ENCODE measurements at places on chromosomes 6 and 20.

DNA sequence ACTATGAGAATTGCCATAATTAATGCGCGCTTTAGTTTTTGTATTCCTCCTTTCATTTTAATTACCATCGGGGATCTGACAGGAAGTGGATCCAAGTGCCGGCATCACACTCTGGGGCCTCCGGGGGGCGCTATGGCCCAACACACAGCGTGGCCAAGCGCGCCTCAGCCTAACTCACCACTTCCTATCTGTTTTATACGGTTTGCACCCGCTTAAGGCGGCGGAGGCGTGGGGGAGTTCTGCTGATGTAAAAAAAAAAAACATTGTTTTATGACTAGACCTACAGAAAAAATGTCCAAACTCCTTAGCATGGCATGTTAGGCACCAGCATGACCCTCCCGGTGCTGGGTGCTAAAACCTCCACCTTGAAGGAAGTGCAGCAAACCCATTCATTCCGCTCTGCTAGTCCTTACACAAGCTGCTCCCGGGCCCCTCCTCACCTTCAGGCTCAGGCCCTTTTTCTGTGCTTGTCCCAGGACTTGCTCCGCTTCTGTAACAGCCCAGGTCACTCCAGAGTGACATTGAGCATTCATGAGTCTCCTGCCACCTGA is 4.5 kb upstream of the EBF4 start:
- H3K4me3 ChIP-seq: no peak overlapping the region
- H3K27ac ChIP-seq: no peak overlapping the region
- H3K36me3 ChIP-seq: no peaks in the 10 kb centered on the region
- H3K27me3 ChIP-seq: peaks cover 3% of the 10 kb centered on the region
- peaks cover 22% of the 10 kb centered on the region for H3K4me1 ChIP-seq

- DNase-seq: no peak
- no peak overlapping the region for H3K4me3 ChIP-seq
- H3K36me3 ChIP-seq: no peaks in the 10 kb centered on the region
- peaks cover 17% of the 10 kb centered on the region for H3K4me1 ChIP-seq
- H3K27me3 ChIP-seq: no peaks in the 10 kb centered on the region
These were observed 44.6 kb downstream of the TAF4 start for GRCh38 chr20:62020935-62021701.

DNA sequence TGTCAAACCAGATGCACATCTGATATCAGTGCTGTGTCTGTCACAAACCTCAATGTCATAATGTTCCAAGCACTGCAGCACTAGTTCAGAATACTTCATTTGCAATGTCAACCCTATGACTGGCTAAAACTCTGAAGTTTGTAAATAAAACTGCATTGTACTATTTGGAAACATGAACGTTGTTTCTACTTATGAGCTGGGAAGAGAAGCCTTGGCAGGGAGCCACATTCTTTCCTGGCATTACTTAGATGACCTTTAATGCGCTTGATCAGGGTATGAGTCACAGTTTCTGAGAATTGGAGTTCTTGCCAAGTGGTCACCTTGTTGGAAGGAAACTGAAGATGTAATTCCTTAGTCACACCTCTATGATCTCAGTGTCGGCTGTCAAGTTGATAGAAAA is 664.8 kb upstream of the MMS22L start:
- DNase-seq: no peak
- no peak overlapping the region for H3K27ac ChIP-seq
- no peaks in the 10 kb centered on the region for H3K27me3 ChIP-seq
- no peaks in the 10 kb centered on the region for H3K4me1 ChIP-seq
- H3K4me3 ChIP-seq: no peak overlapping the region

DNA sequence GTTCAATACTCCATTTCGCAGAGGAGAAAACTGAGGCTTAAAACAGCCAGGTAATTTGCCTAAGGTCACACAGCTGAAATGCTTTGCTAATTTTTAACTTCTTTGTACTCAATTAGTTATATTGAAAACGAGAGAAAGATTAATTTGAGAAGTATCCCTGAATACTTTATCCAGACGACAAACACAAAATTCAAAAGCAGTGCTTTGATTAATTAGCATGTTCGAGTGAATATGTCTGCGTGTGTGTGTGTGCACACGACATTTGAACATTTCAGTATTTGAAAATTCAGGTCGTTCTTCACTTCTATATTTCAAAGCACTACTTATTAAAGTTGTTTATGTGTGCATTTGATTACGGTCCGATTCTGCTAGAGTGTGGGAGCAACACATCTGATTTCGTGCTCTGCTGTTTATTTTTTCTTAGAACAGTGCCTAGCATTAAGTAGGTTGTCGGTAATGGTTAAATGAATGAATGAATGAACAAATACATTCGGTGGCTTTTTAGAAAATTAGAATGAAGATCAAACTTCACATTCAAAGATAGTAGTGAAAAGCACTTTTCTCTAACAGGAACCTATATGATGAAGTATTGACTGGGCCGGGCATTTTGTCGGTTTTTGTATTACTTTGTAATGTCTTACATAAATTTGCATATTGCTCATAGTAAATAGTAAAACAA is 36.9 kb upstream of the SYNCRIP start:
- no peak for DNase-seq
- H3K4me1 ChIP-seq: peaks cover 20% of the 10 kb centered on the region
- H3K36me3 ChIP-seq: peaks cover 23% of the 10 kb centered on the region
- peak overlapping the region; percentile 80 for H3K27ac ChIP-seq
- H3K4me3 ChIP-seq: peak overlapping the region; percentile 72
- no peaks in the 10 kb centered on the region for H3K27me3 ChIP-seq

DNA sequence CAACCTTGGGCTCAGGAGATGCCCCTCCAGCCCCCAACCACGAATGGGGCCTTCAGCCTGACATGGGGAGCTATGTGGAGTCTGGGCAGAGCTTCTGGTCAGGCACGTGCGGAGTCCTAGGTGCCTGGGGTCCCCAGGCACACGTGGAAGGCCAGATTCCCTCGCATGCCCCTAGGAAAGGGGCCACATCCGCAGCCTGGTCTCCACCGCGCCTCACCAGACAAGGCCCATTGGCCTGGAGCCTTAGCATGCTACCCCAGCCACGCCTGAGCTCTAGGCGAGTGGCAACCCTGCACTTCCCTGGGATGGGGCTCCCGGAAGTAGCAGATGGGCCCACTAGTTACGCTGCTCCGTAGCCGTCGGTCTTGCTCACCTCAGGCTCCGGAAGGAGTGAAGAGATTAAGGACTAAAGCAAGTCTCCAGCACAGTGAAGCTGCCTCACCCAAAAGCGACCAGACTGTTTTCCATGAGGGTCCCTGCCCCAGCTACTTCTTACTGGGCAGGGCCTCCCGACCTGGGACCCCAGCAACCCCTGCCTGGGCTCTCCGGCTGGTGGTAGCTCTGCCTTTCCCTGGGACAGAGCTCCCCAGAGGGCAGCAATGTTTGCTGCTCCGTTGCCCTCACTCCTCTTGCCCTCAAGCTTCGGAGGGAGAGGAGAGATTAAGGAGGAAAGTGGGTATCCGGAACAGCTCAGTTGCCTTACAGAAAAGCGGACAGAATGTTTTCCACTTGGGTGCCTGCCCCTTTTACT is 93.2 kb upstream of the IMPG1 start:
- H3K4me1 ChIP-seq: no peaks in the 10 kb centered on the region
- H3K36me3 ChIP-seq: no peaks in the 10 kb centered on the region
- H3K4me3 ChIP-seq: no peak overlapping the region
- no peaks in the 10 kb centered on the region for H3K27me3 ChIP-seq
- no peak overlapping the region for H3K27ac ChIP-seq

- no peak overlapping the region for H3K27ac ChIP-seq
- peaks cover 42% of the 10 kb centered on the region for H3K36me3 ChIP-seq
- no peaks in the 10 kb centered on the region for H3K27me3 ChIP-seq
- DNase-seq: no peak
- peaks cover 21% of the 10 kb centered on the region for H3K4me1 ChIP-seq
These were observed 51.6 kb downstream of the SYNJ2 start for GRCh38 chr6:158033077-158033750.

DNA sequence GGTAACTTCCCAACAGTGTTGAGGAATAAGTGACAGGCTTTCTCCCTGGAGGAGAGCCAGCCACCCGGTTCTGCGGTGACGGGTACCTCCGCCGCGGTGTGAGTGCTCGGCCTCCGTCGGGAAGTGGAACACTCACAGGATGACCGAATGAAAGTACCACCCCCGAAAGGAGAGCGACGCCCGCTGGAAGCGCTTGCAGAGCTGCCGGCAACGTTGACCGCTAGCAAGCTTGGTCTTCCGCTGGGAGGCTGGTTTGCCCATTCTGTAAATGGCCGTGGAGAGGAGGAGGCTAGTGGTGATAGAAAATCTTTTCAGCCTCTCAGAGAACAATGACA is 614 bp upstream of the TMEM242 start:
- H3K4me3 ChIP-seq: peak overlapping the region; percentile 91
- no peaks in the 10 kb centered on the region for H3K27me3 ChIP-seq
- peak; percentile 13 for DNase-seq
- H3K27ac ChIP-seq: no peak overlapping the region
- peaks cover 17% of the 10 kb centered on the region for H3K4me1 ChIP-seq

DNA sequence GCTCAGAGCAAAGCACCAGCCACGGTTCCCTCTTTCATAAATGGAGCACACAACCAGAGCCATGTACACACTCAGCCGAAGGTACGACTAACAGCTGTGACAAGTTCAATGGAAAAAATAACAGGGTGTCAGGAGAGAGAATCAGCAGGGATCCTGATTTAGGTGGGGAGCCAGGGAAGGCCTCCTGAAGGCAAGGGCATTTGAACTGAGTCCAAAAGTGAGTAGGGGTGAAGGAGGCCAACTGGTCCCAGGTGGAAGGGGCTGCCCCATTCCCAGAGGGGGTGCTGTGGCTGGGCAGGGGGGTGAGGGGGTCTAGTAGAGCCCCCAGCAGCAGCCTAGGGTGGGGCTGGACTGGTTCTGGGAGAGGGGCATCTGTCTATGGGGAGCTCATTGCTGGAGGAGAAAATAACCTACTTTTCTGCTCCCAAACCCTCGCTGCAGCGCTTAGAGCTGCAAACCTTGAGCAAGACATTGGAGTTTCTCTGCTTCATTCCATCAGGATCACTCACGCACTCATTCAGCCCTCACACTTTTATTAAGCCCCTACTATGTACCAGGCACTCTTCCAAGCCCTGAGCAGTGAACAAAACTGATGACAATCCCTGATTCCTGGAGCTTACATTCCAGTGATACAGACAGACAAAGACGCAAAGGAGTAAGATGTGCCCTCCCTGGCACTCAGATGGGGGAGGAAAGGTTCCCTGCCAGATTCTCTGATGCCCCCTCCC is 113.5 kb downstream of the TOX2 start:
- H3K4me3 ChIP-seq: no peak overlapping the region
- peaks cover 2% of the 10 kb centered on the region for H3K27me3 ChIP-seq
- no peaks in the 10 kb centered on the region for H3K36me3 ChIP-seq
- H3K27ac ChIP-seq: no peak overlapping the region
- peaks cover 26% of the 10 kb centered on the region for H3K4me1 ChIP-seq

- H3K27ac ChIP-seq: no peak overlapping the region
- H3K4me1 ChIP-seq: no peaks in the 10 kb centered on the region
- no peak for DNase-seq
- H3K4me3 ChIP-seq: no peak overlapping the region
- no peaks in the 10 kb centered on the region for H3K27me3 ChIP-seq
These were observed 547.6 kb downstream of the HAO1 start for GRCh38 chr20:7392542-7393206.

DNA sequence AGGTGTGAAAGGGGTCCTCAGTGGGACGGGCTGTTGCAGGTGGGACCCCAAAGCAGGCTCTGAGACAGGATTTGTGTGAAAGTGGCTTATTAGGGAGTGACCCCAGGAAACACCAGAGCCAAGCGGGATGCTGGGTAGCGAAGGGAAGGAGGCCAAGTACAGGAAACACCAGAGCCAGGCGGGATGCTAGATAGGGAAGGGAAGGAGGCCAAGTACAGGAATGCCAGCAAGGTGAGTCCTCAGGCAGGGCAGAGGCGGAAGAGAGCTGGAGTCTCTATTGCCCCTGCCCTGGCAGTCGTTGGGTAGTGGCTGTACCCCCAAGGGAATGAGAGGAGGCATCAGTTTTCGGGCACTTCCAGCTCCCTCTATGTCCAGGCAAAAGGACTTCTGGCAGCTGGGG is 30.5 kb upstream of the TGM2 start:
- no peaks in the 10 kb centered on the region for H3K27me3 ChIP-seq
- H3K4me1 ChIP-seq: no peaks in the 10 kb centered on the region
- no peak overlapping the region for H3K27ac ChIP-seq
- no peak overlapping the region for H3K4me3 ChIP-seq
- DNase-seq: no peak
- no peaks in the 10 kb centered on the region for H3K36me3 ChIP-seq

DNA sequence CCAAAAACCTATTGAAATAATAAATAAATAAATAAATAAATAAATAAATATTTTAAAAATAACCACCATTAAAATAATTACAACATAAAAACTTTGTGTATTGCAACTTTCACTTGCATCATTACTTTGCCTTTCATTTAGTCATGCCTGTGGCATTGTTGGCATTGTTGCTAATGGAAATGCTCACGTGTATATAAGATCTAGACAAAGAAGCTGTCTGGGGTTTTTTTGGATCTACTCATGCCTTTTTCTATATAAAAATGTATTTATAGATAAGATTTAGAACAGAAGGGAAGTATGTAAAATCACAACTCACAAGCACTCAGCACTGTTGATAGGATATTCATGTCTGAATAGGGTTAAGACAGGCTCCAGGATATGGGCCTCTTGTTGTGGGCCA is 27.9 kb downstream of the GFRA4 start:
- H3K36me3 ChIP-seq: no peaks in the 10 kb centered on the region
- H3K4me3 ChIP-seq: no peak overlapping the region
- no peaks in the 10 kb centered on the region for H3K4me1 ChIP-seq
- DNase-seq: no peak
- H3K27me3 ChIP-seq: no peaks in the 10 kb centered on the region

- no peak overlapping the region for H3K4me3 ChIP-seq
- H3K4me1 ChIP-seq: peaks cover 4% of the 10 kb centered on the region
- H3K36me3 ChIP-seq: no peaks in the 10 kb centered on the region
- H3K27ac ChIP-seq: no peak overlapping the region
- no peak for DNase-seq
These were observed 52.9 kb upstream of the HDDC2 start for GRCh38 chr6:125354649-125355048.

DNA sequence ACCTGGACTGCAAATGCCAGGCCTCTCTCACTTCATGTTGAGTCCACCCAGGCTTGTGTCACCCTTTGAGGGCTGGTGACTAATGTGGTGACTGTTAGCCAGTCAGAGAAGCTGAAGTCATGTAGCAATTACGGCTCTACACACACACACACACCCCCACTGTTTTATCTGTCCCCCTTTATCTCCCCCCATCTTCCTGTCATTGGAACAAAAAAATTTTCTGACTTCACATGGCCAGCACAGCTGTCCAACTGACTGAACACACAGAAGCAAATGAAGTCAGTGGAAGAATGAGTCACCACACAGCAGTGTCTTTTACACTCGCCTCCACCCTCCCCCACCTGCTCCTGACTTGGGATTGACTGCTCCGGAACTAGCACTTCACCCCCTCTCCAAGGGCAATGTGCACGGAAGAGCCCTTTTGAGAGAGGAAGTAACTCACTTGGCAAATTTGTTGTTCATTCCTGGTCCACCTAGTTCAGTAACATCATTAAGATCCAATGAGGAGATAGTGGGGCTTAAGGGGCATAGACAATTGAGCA is 198.0 kb downstream of the RNF144B start:
- DNase-seq: no peak
- H3K4me1 ChIP-seq: no peaks in the 10 kb centered on the region
- no peaks in the 10 kb centered on the region for H3K27me3 ChIP-seq
- no peak overlapping the region for H3K4me3 ChIP-seq

- DNase-seq: no peak
- H3K36me3 ChIP-seq: no peaks in the 10 kb centered on the region
- H3K27ac ChIP-seq: no peak overlapping the region
- no peak overlapping the region for H3K4me3 ChIP-seq
- peaks cover 25% of the 10 kb centered on the region for H3K27me3 ChIP-seq
- peaks cover 13% of the 10 kb centered on the region for H3K4me1 ChIP-seq
These were observed 2.5 kb downstream of the BTN1A1 start for GRCh38 chr6:26502626-26503025.

GRCh38 chr6:33414592-33415271 is 3.2 kb downstream of the CUTA start:
- no peaks in the 10 kb centered on the region for H3K27me3 ChIP-seq
- H3K27ac ChIP-seq: no peak overlapping the region
- no peak overlapping the region for H3K4me3 ChIP-seq
- peaks cover 87% of the 10 kb centered on the region for H3K4me1 ChIP-seq
- DNase-seq: no peak

All from CD4-positive, alpha-beta T cell (primary cell).